ENCODE measurements at places on chromosomes 4 and X.

DNA sequence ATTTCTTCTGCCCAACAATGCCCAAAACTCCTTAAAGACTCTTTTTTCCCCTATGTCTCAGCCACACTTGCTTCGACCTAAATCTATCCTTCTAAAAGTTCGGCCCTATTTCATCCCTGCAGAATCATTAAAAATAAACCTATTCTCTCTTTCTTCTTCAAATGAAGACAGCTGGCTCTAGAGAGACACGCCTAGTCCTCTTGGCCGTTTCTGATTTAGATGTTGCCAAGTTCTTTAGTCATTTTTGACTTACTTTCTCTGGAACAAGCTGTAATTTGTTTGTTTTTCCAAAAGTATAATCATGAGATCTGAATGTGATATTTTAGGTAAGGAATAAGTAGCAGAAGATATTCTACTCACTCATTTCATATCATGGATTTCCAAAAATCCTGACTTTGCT, 211.6 kb downstream of the CENPC start:
- no peak for DNase-seq

DNA sequence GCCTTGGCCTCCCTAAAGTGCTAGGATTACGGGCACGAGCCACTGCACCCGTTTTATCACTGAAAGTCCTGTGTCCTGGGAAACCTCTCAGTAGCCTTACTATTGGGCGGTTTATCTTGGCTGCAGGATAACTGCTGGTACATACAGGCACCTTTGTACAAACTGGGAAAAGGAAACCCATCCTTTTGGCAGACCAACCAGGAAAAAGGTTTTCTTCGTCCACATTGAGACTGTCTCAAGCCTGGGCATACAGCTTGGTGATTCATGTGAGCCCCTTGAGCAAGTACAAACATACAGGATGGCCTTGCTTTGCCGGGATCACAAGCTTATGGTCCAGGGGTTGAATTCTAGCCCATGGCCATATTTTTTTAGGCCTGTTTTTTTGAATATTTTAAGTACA, 32.8 kb downstream of the RWDD4 start:
- no peak for DNase-seq

DNA sequence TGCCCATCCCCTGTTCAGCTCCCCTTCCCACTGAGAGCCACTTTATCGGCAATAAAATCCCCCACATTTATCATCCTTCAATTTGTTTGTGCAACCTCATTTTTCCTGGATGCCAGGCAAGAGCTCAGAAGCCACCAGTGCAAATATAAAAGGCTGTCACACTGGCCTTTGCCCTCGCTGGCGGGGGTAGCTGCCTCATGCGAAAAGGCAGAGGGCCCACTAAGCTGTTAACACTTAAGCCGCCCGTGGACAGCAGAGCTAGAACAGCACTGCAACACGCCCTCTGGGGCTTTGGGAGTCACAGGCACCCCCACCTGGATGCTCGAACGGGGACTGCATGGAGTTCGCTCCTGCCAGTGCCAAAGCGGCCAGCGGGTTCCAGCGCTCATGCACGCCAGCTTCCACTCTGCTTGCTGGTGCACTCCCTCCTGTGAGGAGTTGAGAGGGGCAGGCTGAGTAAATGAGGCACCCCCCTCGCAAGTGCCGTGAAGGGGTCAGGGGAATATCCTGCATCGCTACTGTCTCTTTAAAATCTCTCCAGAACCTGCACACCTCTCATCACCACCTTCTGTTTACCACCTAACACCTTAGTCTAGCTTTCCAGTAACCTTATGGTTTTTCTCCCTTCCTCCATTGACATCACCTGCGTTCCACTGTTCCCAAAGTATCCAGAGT, 99.5 kb downstream of the SORBS2 start:
- DNase-seq: no peak

DNA sequence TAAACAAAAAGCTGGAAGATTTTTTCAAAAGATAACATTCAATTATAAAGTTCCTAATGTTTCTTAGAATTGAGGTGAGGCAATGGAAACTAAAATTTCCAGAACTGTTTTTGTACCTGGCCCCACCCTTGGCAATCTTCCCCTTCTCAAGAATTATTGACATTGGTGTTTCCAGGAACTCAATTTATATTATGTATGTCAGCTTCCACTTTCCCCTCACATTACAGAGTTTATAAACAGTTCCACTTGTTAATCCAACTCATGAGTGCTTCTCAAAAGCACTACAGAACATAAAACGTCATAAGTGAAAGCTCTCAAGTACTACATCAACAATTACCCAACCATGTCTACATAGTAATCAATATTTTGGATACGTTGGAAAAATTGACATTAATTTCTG, 107.4 kb downstream of the FAM13A start:
- DNase-seq: no peak

- DNase-seq: no peak
These were observed 495.4 kb downstream of the PCDH19 start for GRCh38 chrX:99914635-99915034.
